ENCODE measurements at places on chromosomes 3 and 15. TPM values are rescaled to one million over a fixed set of nuclear protein-coding genes. Genes with fewer than 3 reads are reported as not detected.
A peak's percentile ranks its signal among the peaks of the same experiment; 100 is the strongest.

The ZNF660 gene
- 0.02 TPM for total RNA-seq

The HTR3E gene
- not detected for total RNA-seq

The HHATL gene
- not detected for total RNA-seq

The GASK1A gene
- 0.24 TPM for total RNA-seq

The SI gene
- total RNA-seq = not detected

The MANF gene
- 45.0 TPM for total RNA-seq

DNA sequence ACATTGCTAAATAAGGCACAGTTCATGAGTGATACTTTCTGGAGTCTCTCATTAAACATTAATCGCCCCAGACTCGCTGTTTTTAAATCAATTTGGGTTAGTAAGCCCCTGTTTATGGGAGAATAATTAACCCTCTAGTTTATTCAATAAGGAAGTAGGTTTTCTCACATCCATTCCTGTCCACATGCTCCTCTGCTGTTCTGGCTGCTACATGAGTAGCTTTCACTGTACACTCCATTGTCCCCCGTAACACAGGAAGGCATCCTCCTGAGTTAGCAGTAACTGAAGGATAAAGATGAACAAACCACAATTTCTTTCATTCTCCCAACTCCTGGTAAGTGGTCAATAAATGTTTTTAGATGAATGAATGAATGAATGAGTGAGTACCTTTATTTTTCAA is 378.5 kb downstream of the DIPK2A start:
- no peak for DNase-seq

DNA sequence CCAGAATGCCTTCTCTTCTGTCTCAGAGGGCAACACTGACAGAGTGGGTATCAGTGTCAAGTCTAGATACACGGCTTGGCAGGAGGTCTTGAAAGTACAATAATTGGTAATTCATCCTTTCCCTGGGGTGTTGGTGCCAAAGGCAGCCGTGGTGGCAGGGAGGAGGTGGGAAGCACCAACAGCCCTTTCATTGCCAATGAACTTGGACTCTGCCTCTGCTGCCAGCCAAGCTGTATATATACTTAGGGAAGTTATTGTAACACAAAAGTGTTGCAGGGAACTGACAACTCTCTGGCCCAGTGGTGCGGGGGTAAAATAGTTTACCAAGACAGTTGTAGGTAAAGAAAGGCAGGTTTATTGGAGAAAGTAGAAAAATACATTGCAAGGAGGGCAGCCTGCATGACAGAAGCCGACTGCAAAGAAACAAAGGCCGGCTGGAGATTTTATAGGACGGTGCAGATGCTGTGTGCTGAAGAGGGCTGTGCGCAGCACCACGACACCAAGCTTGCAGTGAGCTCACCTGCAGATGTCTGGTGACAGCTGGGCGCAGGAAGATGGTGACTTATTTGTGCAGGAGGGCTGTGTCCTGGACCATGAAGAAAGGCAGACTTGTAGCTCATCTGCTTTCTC is 4.0 kb upstream of the FAM3D start:
- no peak for DNase-seq

DNA sequence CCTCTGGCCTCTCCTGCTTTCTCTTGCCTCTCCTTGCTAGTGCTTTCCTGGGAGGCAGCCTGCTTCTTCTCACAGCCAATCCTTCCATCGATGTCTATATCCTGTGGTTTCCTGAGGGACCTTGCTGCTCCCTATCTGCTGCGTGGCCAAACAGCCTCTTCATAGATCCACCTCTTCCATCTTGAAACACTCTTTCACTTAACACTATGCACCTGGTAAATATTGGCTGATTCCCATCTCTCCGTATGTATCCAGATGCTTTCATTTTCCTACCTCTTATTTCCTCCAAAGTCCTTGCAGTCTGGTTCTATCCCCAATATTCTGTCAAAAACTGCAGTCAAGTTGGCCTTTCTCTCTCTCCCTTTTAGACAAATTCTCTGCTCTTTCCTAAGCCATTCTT is 205.2 kb upstream of the CFAP20DC start:
- DNase-seq = no peak

DNA sequence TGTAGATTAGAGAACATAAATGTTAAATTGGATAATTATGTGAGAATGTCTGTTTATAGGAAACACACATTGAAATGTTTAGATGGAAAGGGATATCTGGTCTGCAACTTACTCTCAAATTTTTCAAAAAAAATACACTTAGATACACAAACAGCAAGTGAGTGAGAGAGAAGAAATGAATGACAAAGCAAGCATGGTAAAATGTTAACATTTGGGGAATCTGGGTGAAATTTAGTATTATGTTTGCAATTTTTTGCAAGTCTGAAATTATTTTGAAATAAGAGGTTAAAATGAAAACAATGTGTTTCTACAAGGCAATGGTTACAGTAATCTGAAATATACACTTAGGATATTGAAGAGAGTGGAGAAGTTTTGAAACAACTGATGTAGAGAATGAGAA is 134.3 kb downstream of the GLDN start:
- no peak for DNase-seq

- DNase-seq = no peak
Observed at GRCh38 chr15:58136731-58137130, 1.4 kb upstream of the AQP9 start.

GRCh38 chr3:19446687-19447086 is 298.4 kb downstream of the KCNH8 start:
- DNase-seq = no peak

DNA sequence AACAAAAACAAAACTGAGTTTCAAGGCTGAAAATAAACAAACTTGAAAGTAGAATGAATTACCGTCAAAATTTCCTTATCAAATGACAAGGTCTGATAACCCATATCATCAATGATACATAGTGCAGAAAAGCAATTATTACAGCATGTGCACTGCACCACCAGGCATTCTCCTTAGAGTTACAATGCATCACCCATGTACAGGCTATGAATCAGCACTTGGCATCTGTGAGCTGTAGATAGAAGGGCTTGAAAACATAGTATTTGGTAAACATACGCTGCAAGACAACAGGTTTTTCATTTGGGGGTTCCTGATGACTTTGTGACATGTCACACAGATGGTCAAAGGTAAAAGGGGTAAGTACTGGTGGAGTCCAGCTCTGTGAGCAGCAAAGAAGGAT is 265.1 kb downstream of the CTNNB1 start:
- DNase-seq = no peak

DNA sequence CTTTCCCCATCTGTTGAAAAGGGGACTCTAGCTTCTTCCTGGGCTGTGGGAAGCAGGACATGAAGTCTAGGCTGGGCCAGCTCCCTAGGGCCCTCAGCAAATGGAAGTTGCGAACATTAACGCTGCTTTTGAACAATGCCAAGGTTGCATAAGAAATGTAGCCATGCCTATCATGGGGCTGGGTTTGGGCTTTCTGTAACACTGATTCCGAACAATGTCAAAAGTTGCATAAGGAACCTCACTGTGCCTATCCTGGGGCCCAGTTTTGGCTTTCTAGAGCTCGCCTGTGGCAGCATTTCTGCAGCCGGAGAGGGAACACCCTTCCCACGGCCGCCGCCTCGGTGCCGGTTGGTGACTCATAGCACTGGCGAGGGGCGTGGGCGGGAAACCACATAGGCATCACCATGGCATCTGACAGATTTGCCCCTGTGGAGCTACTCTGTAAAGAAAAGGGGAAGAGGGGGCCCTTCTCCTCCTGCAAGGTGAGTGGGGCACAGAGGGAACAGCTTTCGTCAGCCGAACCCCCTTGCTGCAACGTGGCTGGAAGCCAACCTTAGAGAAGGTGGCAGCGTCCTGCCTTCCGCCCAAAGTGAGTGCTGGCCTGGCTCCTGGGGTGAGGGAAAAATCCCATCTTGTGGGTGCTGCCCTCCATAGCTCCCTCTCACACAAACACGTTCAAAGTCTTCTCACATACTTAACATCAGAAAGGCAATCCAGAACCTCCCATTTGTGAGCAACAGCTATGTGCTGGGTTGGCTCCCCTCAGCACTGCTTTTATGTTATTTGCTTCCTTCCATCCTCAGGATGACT is 46.6 kb upstream of the ATP2B2 start:
- DNase-seq = no peak

- DNase-seq = no peak
Observed at GRCh38 chr3:129971351-129972052, 3.0 kb upstream of the TRH start.

GRCh38 chr3:71753701-71754609 is at the start of gene GPR27:
Gene GPR27, plus strand, starts transcription at chr3:71753855. Its CDS starts 195 bp downstream, at chr3:71754050.
- DNase-seq = peak; percentile 24

DNA sequence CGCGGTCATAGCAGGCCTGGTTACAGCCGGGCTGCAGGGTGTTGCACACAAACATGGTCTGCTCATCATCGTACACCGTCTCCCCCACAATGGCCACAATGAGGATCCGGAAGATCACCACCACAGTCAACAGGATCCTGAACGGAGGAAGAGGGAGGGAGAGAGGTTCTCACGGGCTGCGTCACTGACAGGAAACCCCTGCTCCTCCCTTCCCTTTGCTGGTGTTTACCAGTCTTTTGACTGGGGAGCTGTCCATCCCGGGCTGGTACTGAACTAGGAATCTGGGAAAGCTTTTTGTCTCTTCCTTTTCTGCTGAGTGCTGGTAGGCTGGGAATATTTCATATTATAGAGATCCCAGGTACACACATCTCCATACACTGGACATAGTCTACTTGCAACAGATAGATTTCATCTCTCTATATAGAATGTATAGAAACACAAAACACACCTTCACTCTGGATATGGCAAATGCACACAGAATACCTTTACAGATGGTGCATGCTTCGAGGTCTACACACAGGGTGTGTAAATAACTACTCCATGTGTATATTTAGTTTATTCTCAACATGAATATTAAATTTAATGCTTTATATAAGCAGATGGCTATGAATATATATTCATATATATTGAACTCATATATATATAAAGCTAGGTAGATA is 1.4 kb downstream of the GJD2 start:
- DNase-seq = no peak

- DNase-seq = peak; percentile 95
Observed at GRCh38 chr3:49539659-49540560, 14.4 kb upstream of the BSN start.

GRCh38 chr3:46965151-46965550 is 11.4 kb downstream of the CCDC12 start:
- DNase-seq = no peak

- DNase-seq = no peak
Observed at GRCh38 chr3:60431599-60431958, 819.7 kb downstream of the FHIT start.

GRCh38 chr3:147383617-147384016 is 22.7 kb downstream of the ZIC4 start:
- no peak for DNase-seq

GRCh38 chr3:56917361-56918110 is 115.8 kb upstream of the ARHGEF3 start:
- no peak for DNase-seq

DNA sequence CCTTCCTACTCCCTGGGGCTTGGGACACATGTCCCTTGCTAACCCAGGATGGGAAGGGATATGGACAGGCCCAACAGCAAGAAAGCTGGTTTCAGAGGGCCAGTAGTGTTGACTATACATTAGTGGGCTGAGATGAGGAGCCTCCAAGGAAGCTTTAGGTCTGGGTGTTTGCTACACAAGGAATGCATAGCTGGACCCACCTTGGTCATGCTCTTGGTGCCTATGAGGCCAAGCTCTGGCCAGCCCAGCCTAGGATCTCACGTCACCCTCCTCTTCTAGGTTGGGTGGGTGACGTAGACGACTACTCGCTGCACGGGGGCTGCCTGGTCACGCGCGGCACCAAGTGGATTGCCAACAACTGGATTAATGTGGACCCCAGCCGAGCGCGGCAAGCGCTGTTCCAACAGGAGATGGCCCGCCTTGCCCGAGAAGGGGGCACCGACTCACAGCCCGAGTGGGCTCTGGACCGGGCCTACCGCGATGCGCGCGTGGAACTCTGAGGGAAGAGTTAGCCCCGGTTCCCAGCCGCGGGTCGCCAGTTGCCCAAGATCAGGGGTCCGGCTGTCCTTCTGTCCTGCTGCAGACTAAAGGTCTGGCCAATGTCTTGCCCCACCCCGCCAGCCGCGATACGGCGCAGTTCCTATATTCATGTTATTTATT is 653 bp upstream of the WDR6 start:
- no peak for DNase-seq

DNA sequence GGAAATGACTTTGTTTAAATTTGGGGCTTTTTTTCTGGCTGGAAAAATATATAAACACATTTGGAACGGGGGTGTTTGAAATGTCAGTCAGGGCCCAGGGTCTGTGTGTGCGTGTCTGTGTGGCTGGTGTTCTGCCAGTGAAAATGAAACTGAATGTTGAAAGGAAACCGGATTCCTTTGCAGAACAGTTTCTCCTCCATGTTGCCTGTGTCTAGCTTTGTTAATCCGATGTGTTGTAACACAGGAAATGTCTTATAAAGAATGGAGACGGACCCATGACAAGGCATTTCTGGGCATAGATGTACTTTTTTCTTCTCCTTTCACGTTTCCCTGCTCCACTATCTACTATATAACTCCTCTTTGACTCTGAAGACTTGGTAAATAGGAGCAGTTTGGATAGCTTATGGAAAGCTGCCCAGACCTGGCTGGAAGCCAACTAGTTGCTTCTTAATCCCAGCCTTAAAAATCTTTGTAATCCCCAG is 2.8 kb downstream of the SQOR start:
- no peak for DNase-seq

GRCh38 chr3:120516136-120516535 is 65.3 kb upstream of the FSTL1 start:
- DNase-seq = no peak

- DNase-seq = no peak
Observed at GRCh38 chr15:94703596-94703995, 472.2 kb downstream of the MCTP2 start.

- DNase-seq = no peak
Observed at GRCh38 chr3:172138792-172139507, 99.6 kb downstream of the FNDC3B start.

DNA sequence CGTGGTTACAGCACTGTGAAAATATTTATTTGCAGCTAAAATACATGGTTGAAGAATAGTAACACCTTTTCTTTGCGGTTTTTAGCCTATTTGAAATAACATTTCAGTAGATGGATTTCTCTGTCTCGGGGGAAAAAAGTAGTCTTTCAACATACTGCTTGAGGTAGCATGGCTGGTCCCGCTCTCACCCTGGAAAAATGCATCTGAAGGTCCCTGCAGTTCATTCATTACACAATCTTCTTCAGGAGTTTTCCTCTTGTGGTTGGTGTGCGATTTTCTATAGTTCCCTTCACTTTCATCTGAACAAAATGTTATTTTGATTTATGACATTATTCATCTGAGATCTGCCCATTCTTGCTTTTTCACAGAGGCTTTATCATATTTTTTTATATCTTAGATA is 75.9 kb downstream of the STRIT1 start:
- no peak for DNase-seq

DNA sequence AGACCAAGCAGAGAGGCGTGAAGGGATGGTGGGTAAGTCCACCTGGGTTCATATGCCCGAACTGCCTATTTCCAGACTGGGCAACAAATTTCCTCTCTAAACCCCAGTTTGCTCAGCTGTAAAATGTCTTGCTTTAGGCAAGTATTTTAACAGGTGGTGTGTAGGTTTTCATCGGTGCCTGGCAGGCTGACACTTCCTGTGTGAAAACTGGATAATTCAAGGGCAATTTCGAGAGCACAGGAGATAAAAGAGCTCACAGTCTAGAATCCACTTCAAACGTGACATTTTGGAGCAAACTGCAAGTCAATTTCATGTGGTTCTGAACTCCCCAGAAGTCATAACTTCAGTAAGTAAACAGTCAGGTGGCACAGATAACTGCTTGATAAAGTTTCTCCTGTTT is 112.2 kb downstream of the OXNAD1 start:
- DNase-seq = no peak

- no peak for DNase-seq
Observed at GRCh38 chr15:89175617-89176191, 45.7 kb downstream of the RLBP1 start.

GRCh38 chr3:134312072-134312872 is 61.6 kb upstream of the RYK start:
- DNase-seq = no peak

- DNase-seq = no peak
Observed at GRCh38 chr3:126311338-126311978, 45.8 kb downstream of the KLF15 start.
